CD8-positive, alpha-beta memory T cell (primary cell): ENCODE measurements at places on chromosomes 6 and 20.

DNA sequence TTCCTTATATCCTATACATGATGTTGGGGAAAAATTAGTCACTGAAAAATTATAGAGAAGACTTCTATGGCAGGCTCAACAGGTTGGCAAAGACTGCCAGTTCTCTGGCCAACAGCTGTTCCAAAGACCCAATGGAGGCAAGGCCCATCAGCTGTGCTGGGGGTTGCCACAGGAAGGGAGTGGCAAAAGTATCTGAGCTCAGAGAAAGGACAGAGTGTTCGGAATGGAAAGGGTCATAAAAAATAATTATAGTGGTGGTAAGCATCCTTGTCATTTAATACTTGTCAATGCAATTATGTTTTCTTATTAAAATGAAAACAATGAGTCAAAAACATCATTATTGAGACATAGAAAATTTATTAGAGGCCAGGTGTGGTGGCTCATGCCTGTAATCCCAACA, 36.1 kb downstream of the FASTKD5 start:
- DNase-seq: no peak

DNA sequence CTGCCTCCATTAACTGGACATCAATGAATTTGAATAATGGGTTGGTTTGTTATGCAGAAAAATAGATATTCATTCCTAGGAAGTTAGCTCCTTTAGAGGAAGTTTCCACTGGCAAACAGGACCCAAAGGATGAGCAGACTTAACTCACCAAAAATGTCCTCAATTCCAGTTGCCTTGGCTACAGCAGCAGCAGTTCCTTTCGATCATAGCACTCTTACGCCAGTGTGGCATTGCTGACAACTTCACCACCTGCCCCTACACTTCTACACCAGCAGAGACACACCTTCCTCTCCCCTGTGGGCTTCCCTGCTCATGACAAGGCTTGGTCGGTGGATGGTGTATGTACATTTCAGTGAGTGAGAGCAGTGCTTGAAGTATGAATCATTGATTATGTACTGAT, 532.8 kb downstream of the QKI start:
- DNase-seq: no peak

DNA sequence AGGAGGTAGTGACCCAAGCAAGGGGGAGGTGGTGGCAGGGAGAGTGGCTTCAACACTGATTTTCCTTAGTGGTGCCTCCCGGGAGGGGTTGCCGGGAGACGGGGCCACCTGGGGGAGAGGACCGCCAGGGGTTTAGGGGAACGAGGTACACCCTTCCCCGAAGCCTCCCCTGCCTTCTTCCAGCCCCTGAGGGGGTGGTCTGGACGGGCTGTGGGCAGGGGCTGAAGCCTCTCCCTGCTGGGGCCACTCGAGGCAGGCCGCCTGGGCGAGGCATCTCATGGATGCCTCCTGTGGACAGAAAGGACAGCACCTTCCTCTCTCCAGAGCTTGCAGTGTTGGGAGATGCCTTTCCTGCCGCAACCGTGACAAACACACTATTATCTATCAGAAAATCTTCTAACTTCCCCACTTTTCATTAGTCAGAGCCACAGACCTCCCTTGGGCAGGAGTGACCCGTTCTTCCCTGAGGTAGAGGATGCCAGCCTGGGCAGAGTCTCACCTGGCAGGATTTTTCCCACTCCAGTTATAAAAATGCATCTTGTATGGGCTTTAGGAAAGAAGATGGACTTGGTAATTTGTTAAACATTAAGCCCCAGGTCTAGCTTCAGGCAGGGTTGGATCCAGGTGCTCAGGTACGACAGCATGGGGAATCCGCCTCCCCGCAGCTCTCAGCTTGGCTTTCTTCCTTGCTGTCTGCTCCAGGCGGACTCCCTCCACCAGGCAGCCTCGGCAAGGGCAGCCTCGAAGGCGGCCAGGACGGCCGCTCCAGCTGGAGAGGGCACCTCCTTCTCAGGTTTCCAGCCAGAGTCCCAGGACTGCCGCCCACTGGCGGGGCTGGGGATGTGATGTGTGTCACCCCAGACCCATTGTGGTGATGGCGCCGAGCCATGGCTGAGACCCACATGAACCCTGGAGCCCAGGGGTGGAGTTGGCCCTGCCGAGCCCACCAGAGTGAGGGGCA, 11.0 kb downstream of the HRH3 start:
- DNase-seq: no peak

DNA sequence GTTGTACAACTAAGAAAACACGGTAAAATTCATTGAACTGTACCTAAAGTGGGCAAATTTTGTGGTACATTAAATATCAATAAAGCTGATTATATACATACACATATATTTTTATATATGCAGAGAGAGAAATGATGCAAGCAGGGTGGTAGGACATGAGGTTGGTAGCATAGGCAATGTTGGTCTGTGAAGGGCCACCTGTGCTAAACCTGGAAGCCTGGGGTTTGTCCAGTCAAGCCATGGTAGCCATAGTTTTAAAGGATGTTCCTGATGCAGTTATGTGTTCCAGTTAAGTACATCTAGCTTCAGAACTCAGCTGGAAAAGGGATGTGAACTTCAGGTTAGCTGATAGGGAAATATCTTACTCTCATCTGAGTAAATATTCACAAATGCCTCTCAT, 60.1 kb downstream of the TRIM38 start:
- no peak for DNase-seq

- DNase-seq: no peak
These were observed 232.2 kb upstream of the ARID1B start for GRCh38 chr6:156545021-156545420.

GRCh38 chr6:170575250-170575649, 9.2 kb downstream of the PDCD2 start:
- no peak for DNase-seq

GRCh38 chr6:18883851-18884250, 496.7 kb downstream of the RNF144B start:
- no peak for DNase-seq

DNA sequence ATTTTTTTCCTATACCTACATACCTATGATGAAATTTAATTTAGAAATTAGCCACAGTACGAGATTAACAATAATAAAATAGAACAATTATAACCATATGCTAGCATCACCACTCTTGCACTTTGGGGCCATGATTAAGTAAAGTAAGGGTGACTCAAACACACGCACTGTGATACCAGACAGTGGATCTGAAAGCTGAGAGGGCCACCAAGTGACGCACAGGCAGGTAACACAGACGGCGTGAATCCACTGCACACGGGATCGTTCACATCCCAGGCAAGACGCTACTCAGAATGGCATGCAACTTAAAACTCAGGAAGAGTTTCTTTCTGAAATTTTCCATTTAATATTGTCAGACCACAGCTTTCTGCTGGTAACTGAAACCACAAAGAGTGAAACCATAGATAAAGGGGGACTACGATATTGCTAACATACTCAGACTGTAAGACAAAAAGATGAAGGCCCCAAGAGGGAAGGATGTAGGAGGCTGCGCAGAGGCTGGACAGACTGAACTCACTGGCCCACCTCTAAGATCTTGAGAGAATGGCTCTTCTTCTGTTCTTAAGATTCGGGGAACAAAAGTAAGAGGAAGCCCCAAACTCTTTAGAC, 17.9 kb downstream of the RRBP1 start:
- no peak for DNase-seq

DNA sequence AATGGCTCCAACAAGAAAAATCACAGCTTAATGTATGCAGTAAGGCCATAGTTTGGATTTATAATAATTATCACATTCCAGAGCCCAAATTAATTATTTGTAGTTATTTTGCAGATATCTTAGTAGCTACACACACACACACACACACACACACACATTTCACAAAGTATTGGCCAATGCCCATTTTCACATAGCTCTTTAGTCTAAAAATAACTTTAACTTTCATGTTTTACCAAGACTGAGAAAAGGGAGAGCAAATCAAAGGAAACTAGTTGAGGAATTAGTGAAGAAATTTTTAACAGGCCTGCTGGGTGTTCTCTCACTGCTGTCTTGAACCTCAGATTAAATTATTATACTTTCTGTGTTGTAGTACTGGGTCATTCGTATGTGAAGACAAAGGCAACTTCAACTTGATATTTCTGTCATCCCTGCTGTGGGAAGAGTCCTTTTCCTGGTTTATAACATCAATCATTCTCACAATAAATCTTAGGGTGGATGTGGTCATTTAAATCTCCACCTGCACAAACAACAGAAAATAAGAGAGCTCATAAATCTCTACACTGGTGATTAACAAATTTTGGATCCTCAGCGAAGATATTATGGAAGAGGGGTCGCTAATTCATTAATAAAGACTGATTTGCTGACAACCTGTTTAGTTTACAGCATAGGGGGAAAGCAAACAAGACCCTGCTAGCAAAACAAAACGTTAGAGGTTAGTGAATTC, 1.6 kb upstream of the TCF21 start:
- DNase-seq: no peak

DNA sequence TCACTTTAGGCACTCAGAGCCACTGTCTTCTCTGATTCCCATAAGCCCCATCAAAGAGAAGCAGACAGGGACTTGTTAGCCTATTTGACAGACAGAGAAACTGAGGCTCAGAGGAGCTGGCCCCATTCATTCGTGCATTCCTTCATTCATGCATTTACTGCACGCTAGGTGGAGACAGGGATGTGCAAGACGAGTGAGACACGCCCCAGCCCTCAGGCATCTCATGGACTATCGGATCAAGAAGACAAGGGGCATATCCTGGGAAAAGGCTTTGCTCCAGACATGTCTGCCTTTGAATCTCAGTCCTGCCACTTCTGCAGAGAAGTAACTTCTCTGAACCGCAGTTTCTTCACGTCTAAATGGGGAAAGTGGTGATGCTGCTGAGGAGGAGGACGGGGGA, 54.1 kb downstream of the BPIFB1 start:
- DNase-seq: no peak

DNA sequence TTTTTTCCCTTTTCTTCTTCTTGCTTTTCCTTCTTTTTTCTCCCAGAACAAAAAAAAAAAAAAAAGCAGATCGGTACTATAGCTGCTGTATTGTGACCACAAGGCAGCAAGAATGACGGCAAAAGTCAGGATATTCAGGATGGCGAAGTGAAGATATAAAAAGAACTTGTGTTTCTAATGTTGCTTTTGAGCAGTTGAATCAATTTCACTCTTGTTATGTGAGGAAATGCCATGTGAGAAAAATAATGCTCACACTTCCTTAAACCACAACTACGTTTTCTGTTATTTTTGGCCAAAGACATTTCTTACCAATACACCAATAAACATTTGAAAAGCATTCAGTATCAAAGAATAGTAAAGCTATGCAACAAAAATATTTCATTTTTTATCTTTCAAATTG, 510.5 kb downstream of the HACE1 start:
- DNase-seq: no peak

DNA sequence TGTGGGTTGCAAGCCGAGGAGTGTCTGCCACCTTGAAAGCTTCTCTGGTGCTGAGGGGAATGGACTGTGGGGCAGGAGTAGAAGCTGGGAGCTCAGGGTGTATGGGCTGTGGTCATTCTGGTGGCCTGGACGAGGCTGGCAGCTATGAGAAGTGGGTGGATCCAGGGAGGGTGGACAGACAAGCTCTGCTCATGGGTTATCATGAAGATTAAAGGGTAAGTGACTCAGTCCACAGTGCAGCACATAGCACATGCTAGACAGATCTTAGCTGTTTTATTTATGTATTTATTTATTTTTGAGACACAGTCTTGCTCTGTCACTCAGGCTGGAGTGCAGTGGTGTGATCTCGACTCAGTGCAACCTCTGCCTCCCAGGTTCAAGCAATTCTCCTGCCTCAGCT, 13.8 kb downstream of the RSPO4 start:
- no peak for DNase-seq
